ENCODE measurements at places on chromosomes 7 and 10.
A peak's percentile ranks its signal among the peaks of the same experiment; 100 is the strongest.

GRCh38 chr10:44264244-44264643 lies 120.7 kb downstream of the CXCL12 start:
- H3K4me1 ChIP-seq, result no peaks in the 10 kb centered on the region
- H3K27me3 ChIP-seq, result no peaks in the 10 kb centered on the region
- no peak overlapping the region for H3K27ac ChIP-seq
- DNase-seq, result no peak
- no peaks in the 10 kb centered on the region for H3K36me3 ChIP-seq

GRCh38 chr7:78130446-78131215 lies 332.1 kb downstream of the PHTF2 start:
- no peak for DNase-seq
- H3K4me1 ChIP-seq, result peaks cover 7% of the 10 kb centered on the region
- no peaks in the 10 kb centered on the region for H3K36me3 ChIP-seq
- peaks cover 4% of the 10 kb centered on the region for H3K27me3 ChIP-seq
- no peak overlapping the region for H3K4me3 ChIP-seq

DNA sequence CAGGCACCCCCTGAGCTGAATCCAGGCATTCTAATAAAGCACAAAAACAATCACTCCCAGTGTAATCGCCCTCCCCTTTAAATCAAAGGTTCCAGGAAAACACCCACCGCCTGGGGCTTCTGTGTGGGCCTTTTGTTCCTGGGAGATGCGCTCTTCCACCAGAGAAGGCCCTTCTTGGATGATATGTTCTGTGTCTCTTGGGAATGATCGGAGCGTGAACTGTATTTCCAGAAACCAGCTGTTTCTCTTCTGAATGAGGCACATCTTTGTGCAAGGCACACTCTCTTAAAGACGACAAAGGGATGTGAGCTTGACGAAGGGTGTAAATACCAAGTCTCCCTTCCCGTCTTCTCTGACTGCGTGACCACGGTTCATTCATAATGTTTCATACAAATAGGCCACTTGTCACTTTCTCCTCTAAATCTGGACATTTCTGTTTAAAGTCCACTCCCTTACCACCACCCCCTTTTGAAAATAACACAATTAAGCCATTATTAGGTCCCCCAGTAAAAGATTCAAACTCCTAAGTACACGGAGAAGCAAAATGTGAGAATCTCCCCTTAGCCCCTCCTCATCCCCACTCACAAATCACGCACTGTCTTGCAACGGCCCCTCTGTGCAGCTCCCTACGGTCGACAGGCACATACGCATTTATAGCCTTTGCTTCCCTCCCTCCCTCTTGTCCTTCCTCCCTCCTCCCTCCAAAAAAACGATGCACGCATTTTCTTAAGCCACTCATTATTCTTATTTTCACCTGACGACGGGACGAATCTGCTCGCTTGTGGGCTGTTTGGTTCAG lies 45.6 kb upstream of the ENO4 start:
- no peaks in the 10 kb centered on the region for H3K27me3 ChIP-seq
- H3K4me1 ChIP-seq, result no peaks in the 10 kb centered on the region
- no peak for DNase-seq
- H3K27ac ChIP-seq, result no peak overlapping the region
- H3K36me3 ChIP-seq, result no peaks in the 10 kb centered on the region

DNA sequence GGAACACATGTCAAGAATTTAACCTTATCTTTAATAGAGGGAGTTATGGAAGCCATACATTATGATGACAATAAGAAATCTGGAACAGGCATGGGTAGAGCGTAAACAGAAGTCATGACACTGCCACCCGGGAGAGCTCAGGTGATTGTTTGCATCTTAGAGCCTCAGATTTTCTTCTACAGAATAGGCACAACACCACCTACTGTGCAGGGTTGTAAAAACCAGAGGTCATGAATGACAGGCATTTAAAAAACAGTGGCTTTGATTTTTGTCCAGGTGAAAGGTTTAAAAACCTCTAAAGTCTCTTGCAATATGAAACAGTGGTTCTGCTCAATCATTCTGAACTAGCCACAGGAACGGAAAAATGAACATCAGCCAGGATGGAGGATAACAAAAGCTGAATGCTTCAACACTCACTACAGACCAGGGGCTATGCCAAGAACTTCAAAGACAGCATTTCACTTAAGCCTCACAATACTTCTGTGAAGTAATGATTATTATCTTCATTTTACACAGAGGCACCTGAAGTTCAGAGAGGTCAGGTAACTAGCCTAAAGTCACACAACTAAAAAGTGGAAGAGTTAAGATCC lies 123.8 kb downstream of the SLC25A13 start:
- no peaks in the 10 kb centered on the region for H3K36me3 ChIP-seq
- DNase-seq, result no peak
- H3K27ac ChIP-seq, result no peak overlapping the region
- H3K4me1 ChIP-seq, result no peaks in the 10 kb centered on the region
- no peak overlapping the region for H3K4me3 ChIP-seq

DNA sequence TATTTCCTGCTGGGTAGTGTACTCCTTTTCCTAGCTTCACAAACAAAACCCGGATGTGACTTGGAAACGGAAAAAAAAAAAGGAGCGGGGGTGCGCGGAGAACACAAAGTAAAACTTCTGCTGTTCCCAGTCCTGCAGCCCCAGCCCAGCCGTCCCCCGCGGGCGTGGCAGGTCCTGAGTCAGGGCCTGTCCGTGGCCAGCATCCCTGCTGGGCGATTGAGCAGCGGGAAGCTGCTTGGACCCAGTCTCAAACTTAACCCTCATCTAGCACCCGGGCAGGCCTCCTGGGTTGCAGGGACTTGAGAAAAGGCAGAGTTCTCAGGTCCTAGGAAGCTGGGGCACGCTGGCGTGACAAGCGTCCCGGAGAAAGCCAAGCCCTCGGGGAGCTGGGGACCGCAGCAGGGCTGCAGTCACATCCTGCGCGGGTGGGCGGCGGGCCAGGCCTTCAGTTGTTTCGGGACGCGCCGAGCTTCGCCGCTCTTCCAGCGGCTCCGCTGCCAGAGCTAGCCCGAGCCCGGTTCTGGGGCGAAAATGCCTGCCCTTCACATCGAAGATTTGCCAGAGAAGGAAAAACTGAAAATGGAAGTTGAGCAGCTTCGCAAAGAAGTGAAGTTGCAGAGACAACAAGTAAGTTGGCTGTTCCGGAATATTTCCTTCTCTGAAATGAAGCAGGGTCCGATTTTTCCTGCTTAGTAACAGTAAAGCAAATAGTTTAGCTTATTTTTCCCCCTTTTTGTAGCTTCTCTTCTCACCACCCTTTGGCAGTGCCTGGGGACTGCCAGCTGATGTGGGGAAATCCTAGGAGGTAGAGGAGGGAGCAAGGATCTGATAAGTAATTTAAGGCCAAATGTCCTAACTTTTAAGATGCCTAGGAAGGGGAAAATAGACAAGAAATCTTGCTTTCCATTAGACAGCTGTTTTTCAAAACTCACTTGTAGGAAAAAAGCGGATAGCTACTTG lies at the start of gene GNG11:
GNG11 (plus strand) TSS at position 129 of the 960 bp plus-strand sequence; CDS start at position 532, 403 bp downstream.
- H3K36me3 ChIP-seq, result peaks cover 18% of the 10 kb centered on the region
- DNase-seq, result peak; percentile 85
- peaks cover 25% of the 10 kb centered on the region for H3K4me1 ChIP-seq
- H3K27ac ChIP-seq, result peak within 1 kb of the TSS; percentile 81
- H3K4me3 ChIP-seq, result peak within 1 kb of the TSS; percentile 56
- H3K27me3 ChIP-seq, result no peaks in the 10 kb centered on the region

DNA sequence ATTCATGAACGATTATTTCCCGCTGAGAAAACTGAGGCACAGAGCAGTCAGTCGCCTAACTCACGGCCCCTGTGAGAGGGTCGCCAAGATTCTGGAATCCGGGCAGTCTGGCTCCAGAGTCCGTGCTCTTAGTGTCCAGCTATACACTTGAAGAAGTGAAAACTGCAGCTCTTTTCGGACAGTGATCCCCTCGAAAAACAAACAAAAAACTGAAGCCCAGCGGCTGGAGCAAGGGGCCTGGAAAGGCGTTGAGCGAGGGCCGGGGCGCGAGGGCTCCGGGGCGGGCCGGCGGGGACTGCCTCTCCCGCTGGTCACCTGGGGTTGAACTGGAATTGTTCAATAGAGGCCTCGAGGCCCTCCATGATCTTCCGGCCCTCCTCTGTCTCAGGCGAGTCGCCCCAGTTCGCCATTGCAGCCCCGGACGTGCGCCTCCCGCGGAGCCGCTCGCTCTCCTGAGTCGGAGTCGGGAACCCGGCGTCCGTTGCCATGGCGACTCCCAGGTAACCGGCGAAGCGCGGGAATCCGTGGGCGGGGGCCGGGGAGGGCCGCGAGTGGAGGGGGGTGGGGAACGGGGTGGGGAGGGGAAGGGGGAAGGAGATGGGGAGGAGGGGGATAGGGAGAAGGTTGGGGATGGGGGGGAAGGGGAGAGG lies 881 bp downstream of the C10orf67 start:
- no peaks in the 10 kb centered on the region for H3K36me3 ChIP-seq
- no peak for DNase-seq
- no peak overlapping the region for H3K4me3 ChIP-seq
- no peak overlapping the region for H3K27ac ChIP-seq
- H3K4me1 ChIP-seq, result no peaks in the 10 kb centered on the region
- H3K27me3 ChIP-seq, result peaks cover 2% of the 10 kb centered on the region

- H3K27me3 ChIP-seq, result peaks cover 19% of the 10 kb centered on the region
- no peak overlapping the region for H3K27ac ChIP-seq
- H3K4me1 ChIP-seq, result no peaks in the 10 kb centered on the region
- peak; percentile 43 for DNase-seq
- no peaks in the 10 kb centered on the region for H3K36me3 ChIP-seq
These were observed 149.4 kb downstream of the WDR37 start for GRCh38 chr10:1205450-1206030.

- H3K27ac ChIP-seq, result no peak overlapping the region
- no peak overlapping the region for H3K4me3 ChIP-seq
- DNase-seq, result no peak
- no peaks in the 10 kb centered on the region for H3K36me3 ChIP-seq
- peaks cover 10% of the 10 kb centered on the region for H3K4me1 ChIP-seq
These were observed 1106.8 kb upstream of the C7orf33 start for GRCh38 chr7:147483634-147484292.

- DNase-seq, result no peak
- no peaks in the 10 kb centered on the region for H3K27me3 ChIP-seq
- no peaks in the 10 kb centered on the region for H3K4me1 ChIP-seq
- H3K4me3 ChIP-seq, result no peak overlapping the region
- no peak overlapping the region for H3K27ac ChIP-seq
These were observed 126.1 kb downstream of the PLXNA4 start for GRCh38 chr7:132450188-132450587.

DNA sequence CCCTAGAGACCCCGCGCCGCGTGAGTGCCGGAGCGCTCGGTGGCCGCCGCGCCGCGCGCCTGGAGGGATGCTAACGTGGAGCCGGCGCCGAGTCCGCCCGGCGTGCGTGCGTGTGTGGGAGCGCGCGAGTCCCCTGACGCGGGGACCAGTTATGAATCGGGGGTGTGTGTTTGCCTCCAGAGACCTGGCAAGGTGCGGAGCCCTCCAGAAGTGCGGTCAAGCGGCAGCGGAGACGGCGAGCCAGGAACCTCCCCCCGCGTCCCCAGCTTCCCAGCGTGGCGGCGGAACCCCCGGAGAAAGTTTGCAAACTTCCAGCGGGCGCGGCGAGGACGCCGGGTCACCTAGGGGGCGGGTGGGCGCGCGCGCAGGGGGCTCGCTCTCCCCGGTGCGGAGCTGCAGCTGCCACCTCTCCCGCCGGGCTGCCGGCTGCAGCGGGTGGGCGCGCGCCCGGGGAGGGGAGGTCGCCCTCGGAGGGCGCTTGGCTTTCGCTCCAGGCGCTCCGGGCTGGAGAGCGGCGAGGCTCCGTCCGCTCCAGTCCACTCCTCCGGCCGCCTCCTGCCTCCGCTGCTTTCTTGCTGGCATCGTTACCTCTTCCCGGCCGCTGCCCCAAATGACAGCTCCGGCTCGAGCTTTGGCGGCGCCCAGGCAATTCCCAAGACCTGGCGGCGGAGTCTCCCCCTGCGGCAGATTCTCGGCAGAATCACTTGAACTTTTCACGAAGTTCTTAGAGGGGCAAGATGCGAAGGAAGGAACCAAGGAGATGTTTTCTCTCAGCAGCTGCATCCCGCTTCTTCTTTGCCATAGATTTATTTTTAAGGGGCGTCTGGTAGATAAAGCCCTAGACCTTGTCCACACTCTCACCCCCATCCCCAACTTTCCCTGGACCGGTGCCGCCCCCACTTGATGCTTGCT lies 2.3 kb upstream of the CREB5 start:
- H3K36me3 ChIP-seq, result no peaks in the 10 kb centered on the region
- H3K4me1 ChIP-seq, result peaks cover 26% of the 10 kb centered on the region
- H3K4me3 ChIP-seq, result peak overlapping the region; percentile 38
- DNase-seq, result peak; percentile 45

DNA sequence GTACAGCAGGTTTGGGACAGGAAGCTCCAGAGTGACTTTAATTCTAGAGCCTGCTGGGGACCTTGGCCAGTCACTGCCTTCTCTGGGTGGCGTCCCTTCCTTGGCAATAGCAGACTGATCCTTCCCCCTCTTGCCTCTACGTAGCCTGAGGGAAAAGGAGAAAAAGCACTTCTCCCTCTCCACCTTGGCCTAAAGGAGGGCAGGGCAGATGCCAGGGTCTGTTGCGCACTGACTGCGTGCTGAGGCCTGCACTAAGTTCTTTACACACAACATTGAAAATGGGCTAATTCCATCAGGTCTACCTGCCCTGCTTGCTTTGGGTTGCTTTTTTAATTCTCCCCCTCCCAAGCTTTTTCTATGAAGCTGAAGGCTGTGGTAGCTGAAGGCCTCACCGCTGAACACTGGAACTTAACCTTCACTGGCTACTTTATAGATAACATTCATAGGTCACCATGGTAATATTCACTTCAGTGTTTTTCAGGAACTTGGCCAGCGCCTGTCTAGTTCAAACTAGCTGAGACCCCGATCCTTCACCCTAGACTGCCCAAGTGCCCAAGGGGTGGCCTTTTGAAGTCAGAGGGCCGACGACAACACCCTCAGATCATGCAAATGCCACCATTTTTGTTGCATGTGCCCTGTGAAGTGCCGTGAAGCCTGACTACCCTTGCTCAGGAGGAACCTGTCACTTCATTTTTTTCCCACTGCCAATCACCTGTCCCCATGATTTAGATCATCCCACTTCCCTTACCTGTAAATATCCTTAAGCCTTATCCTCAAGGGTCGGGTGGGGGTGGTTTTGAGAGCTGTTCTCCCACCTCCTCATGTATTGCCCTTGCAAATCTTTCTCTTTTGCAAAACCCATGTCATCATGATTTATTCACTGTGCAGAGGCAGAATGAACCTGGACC lies 28.7 kb downstream of the PRF1 start:
- H3K27me3 ChIP-seq, result no peaks in the 10 kb centered on the region
- H3K4me1 ChIP-seq, result peaks cover 24% of the 10 kb centered on the region
- no peaks in the 10 kb centered on the region for H3K36me3 ChIP-seq
- no peak overlapping the region for H3K27ac ChIP-seq
- H3K4me3 ChIP-seq, result no peak overlapping the region
- no peak for DNase-seq
